Stimulated activated CD8-positive, alpha-beta memory T cell treated with anti-CD3 and anti-CD28 coated beads, Interleukin-4, amount 100 ng/mL, for 24 hours (primary cell): ENCODE measurements at places on chromosomes 5 and 9.

GRCh38 chr9:115672477-115673316 is 480.9 kb upstream of the PAPPA start:
- no peak for DNase-seq

GRCh38 chr9:74960561-74960960 is 7.8 kb upstream of the C9orf40 start:
- no peak for DNase-seq

- DNase-seq, result no peak
These were observed 24.4 kb upstream of the SMIM15 start for GRCh38 chr5:61186634-61187033.

DNA sequence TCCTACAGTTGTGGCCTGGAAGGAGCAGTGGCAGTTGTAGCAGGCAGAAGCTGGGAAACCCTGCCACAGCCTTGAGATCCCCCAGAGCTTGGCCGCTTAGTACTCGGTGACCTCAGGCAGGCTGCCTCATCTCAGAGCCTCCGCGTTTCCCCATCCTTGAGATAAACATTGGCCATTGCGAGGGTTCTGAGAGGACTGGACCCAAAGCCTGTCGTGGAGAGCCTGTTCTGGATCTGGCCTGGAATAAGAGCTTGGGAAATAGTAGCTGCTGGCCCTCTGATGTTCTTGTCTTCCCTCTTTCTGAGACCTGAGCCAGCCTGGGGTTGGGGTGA is 1.3 kb downstream of the MIGA2 start:
- no peak for DNase-seq

DNA sequence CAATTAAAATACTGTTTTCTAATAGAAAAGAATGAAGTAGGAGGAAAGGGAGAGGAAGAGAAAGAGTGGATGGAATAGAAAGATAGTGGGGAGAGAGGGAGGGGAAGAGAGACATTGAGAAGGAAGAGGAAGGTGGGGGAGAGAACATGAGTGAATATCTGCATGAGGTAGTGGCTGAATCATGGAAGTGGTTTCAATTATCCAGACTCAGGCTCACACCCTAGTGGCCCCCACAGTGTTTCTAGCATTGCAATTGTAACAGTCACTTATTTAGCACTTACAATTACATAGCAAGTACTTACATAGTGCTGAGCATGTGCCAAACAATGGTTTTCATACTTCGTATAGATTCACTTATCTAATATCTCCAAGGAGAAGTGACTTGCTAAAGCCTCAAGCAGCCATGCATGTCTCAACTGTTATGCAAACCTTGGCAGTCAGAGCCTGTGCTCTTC is 72.7 kb downstream of the CAST start:
- DNase-seq, result no peak

- DNase-seq, result no peak
These were observed 2.2 kb downstream of the HNRNPA0 start for GRCh38 chr5:137751869-137752491.

- peak; percentile 54 for DNase-seq
These were observed 28.2 kb downstream of the PTPA start for GRCh38 chr9:129139233-129139992.

DNA sequence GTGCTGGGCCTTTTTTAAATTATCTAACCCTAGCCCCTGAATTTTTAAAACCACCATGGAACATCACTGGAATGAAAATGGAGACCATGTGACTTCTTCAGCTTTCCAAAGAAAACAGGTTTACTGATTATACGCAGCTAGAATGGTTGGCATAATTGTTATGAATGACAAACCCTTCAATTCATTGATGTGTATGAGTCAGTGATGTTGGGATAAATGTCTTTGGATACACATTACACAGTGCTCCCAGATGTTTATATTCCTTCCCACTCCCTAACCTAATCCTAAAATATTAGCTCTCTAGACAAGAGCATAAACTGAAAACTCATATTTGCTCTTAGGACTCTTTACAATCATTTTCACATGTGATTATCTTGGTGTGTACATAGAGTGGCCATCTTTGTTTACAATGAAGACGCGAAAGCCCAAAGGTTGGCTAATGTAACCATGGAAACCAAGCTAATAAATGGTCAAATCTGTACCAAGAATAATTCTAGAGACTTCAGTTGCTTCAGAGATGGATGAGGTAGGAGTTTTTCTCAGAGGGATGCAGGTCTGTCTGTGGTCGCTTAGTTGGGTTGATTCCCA is 131.2 kb upstream of the HMHB1 start:
- no peak for DNase-seq

- DNase-seq, result no peak
These were observed 12.2 kb upstream of the PRXL2C start for GRCh38 chr9:96667363-96667728.

GRCh38 chr9:84702471-84702870 is 32.9 kb downstream of the NTRK2 start:
- DNase-seq, result no peak

DNA sequence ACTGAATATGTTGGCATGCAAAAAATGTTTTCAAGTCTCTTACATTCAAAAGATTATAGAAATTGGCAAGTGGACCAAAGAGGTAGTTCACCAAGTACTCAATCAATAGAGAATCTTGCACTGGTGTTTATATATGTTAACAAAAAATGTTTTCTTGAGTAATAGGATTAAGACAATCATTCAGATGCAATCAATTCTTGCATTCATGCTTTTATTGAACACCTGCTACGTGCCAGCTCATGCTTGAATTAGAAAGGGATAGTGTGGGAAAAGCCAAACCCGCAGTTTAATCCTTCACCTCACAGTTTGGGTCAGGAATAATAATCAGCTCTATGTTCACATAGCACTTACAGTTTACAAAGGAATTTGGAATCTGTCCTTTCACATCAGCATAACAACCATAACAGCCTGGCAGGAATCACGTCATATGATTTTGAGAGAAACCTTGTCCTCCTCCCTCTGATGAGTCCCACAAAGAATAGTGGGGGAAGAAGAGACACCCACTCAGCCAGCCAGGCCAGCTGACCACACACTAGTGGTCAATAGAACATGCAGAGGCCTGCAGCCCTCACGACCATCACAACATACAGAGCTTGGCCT is 36.8 kb upstream of the FRRS1L start:
- no peak for DNase-seq

- no peak for DNase-seq
These were observed 29.9 kb upstream of the NKD2 start for GRCh38 chr5:978693-979092.

DNA sequence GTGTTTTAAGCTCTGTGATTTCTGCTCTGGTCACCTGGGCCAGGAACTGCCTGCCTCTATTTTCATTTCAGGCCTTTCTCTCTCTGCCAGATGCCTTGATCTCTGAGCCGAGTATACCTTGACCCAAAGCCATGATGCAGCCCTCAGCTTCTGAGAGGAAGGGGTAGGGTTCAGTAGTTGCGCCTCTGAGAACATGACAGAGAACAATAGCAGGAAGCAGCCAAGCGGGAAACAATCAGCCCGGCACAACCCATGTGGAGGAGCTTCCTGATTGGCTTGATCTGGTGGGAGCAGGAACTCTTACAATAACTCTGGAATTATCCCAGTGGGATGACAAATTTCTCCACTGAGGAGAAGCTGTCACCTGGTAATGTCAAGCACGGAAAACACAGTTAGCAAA is 127.4 kb downstream of the PALM2AKAP2 start:
- DNase-seq, result no peak

DNA sequence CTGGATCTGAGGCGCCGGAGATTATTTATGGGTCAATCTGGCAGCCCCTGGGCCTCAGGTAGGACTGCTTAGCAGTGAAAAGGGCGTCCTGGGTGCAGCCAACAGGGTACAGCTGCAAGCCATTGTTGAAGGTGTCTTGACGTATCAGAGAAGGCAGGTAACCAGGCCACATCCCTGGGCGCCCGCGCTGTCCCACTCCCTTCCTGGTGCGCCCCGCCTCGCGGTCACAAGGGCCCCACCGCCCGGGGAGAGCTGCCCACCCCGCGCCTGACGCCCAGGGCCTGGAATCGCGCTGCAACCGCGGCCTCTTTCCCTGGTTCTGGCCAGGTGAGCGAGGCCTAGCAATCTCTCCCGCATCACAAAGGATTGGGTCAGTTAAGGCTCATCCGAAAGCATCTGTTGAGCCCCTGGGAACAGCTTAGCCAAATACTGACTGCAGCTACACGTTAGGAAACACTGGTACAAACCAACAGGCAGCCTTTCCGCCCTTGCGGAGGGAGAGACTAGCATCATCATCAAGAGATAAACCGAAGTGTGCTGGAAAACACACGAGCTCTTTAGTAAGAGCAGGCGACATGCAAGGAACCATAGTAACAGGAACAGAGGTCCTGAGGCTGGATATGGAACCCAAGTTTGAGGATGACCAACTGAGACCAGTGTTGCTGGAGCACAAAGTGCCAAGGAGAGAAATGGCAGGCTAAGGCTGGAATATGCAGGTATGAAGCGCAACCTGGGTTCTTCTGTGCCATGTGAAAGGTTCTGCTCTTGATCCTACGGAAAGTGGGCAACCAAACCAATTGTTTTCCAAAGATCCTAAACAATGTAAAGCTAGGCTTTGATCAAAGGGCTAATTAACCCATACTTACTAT is 3.6 kb downstream of the RPS23 start:
- DNase-seq, result no peak

GRCh38 chr9:105725370-105725769 is 31.0 kb downstream of the TMEM38B start:
- DNase-seq, result no peak

DNA sequence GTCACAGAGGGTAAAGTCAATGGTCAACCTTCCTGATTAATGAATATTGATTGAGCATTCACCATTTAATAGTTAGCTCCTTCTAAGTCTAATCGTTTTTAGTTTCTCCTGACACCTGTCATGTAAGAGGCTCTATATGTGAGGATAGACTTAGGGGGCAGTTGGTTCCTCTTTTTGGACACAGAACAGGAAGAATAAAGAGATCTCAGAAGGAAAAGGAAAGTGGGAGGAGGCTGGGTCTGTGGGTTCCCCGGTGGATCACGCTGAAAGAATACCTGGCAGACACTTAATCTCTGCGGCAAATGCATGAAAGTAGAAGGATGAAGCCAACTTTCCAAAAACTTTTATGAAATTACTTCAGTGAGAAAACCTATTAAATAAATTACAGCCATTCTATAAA is 98.4 kb downstream of the PDE4D start:
- DNase-seq, result no peak

DNA sequence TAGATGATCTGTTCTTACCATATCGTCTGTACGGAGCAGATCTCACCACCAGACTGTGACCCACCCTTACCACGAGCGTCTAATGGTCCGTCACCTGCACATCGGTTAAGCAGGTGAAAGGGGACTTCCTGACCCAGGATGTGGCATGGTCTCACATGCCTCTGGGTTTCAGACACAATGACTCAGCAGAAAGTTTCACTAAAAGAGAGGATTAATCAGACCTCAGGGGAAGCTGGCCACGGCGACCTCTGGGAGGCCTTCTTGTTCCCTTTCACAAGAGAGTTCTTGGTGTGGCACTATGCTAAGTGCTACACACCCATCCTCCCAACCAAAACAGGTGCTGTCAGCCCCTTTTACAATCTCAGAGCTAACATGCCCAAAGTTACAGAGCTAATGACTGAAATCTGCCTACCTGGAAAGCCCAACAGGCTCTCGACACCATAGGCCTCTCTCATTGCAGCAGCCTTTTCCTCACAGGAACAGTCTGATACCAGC is 41.6 kb downstream of the ADAMTS12 start:
- no peak for DNase-seq

DNA sequence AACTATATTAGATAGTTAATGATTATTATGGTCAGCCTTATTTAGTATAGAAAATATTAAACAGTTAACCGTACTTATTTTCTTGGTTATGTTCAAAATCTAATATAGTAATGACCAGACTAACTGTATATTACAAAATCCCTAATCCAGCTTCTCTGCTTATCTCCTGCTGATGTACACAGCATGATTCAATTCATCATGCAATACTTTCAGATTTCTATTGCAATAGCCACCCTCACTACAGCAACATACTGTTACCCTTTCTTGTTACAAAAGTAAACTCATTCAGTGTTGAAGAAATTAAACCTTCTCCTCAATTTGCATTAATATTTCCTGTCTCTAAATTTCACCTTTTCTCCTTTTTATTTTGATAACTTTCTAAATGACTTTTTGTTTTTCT is 1375.0 kb upstream of the NUDT12 start:
- DNase-seq, result no peak

DNA sequence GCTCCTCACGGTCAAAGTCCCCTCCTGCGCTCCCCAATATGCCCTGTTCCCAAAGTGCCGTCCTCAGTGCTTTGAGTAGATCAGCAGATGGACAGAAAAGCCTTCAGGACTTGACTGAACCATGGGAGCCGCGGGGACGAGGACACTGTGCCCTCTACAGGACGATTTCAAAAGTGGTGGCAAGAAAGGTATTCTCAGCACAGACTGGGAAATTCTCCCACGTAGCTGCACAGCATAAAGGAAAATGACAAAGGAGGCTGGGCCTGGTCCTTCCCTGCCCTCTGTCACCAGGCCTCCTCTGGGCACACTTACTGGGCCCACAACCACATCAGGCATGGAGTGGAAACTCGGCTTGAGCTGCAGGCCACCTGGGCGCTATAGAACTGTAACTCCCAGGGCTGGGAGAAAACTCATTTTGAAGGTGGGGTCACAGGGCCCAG is 16.7 kb upstream of the MTMR12 start:
- peak; percentile 18 for DNase-seq

- DNase-seq, result no peak
These were observed 5.3 kb upstream of the ACSL6 start for GRCh38 chr5:132016721-132017250.

DNA sequence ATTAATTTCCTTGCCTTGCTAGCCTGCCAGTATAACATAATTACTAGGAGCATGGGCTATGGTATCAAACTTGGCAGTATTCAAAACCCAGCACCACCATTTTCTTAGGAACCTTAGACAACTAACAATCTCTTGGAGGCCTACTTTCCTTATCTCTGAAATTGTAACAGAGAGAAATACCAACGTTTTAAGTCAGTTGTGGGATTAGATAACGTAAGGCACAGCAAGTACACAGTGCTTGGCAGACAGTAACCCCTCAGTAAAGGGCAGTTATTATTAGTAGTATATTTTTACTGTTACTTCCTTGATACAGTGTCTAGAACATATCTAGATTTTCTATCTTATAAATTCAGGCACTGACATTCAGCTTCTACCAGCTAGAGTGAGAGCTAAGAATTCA is 309.6 kb downstream of the ACTL7B start:
- no peak for DNase-seq

DNA sequence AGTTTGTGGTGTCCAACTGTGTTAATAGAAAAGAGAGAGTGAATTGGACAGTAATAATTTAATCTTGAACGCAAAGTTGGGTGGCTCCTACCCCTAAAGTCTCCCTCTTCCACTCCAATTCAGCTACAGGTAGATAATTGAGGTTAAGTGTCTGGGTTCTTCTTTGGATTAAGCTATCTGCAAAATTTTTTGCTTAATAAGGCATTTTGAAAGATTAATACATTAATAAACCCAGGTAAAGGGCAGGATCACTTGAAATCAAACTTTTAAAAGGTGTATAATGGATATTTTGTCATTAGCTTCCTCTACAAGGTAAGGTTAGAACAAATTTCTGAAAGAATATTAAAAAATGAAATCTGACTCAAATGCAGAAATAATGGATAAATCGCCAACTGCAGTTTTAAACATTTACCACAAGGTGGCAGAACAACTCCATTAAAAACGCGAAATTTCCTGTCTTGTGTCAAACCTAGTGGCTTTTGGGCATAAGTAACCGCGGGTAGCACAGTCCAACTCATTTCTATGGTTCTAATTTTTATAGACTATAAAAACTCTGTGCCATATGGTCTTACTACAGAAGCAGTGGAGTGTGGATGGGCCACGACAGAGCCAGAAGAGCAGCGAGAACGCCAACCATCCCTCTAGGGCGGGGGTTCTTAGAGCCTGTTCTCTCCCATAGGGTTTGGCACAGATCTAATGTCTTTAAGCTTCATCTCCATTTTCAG is 276.5 kb downstream of the ARHGEF28 start:
- no peak for DNase-seq

GRCh38 chr5:122561209-122561608 is 213.7 kb upstream of the SNX2 start:
- DNase-seq, result no peak
